Left renal cortex interstitium (tissue), 4 donors: ENCODE measurements at places on chromosomes 12 and 14. TPM values are rescaled to one million over a fixed set of nuclear protein-coding genes. Genes with fewer than 3 reads are reported as not detected.

The WNT1 gene
- polyA plus RNA-seq, result not detected

DNA sequence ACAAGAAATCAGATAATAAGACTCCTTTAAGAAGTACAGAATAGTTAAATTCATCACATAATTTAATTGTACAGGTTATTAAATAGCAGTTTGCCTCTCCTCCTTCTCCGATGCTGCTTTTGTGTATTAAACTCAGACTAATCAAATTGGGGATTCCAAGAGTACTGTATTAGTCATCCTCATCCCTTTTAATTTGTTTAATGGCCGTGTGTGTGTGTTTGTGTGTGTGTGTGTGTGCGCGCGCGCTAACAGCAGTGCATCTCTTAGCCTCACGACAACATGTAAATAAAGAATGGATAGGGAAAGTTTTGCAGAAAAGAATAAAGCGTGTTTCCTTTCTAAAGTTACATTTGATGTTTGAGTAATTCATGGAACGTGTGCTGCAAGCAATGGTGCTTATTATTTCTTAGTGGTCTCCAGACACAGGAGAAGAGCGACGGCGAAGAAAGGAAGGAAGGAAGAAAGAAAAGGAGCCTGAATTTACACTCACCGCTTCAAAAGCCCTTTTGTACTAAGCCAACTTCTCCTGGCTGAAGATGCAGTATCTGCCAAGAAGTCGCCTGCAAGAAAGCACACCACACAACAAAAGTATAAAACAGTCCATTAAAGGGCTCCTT lies 220.3 kb downstream of the ASCL1 start:
- DNase-seq, result no peak

- DNase-seq, result no peak
Measured at GRCh38 chr12:97745406-97746101, 282.9 kb downstream of the RMST start.

DNA sequence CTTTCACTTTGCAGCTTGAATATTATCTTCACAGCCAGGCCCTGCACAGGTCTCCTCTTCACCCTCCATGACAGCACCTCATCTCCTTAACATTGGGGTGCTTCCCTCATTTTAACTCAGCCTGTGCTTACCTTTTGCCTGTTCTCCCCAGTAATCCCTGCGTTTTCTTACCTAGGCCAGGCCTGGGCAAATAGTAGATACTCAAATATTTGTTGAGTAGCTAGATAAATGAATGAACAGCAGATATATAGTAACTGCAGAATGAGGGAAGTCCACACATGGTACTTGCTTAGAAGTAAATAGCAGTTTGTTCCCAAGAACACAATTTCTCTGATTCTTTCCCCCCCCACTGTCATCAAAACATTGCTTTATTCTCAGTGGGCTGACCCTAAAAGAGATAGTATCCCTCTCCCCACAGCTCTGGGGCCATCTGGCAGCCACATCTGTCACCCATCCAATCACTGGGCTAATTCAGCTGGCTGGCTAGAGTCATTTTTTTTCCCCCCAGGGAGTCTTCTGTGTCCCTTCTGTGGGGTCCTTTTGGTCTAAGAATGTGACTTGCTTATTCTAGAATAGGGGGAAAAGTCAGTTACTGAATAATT lies 43.2 kb downstream of the APPL2 start:
- DNase-seq, result no peak
